ENCODE measurements at places on chromosomes 3 and 15.
A peak's percentile ranks its signal among the peaks of the same experiment; 100 is the strongest.

- DNase-seq, result no peak
Observed at GRCh38 chr3:157285966-157286365, 126.0 kb upstream of the CCNL1 start.

DNA sequence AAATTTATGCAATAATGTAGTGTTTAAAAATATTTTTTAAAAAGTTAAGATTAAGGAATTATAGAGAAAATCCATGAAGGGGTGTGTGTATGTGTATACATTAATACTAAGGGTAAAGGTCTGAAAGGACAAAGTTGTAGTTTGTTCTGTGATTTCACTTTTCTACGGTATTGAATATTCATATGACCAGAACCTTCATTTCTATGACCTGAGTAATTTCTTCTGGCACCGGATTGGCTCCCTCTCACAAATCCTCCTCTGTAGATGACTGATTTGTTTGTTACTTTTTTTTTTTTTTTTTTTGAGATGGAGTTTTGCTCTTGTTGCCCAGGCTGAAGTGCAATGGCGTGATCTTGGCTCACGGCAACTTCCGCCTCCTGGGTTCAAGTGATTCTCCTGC lies 20.9 kb downstream of the GMPS start:
- no peak for DNase-seq

DNA sequence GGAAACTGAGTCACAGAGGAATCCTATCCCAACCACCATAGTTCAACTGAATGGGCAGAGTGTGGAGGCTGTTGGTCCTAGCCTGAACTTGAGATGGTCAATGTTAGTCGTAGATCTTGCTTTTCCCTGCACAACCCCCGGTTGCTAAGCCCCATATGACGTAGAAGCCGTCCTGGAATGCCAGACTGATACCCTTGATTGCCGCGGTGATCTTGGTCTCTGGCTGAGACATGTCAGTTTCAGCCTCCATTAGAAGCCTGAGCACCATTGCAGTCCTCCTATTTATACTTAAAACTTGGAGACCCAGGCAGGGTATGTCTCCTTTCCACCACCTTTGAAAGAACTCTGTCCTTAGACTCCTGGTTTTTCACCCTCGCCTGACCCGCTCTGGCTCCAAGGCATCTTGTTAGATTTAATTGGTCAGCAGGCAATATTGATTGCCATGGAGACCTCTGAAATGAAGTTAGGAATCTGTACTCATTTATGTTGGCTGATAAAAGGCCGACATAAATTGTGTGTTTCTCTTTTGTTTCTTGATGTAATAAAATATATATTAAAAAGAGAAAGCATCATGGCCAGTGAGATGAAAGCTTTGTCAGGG lies 53.4 kb downstream of the RPLP1 start:
- no peak for DNase-seq

DNA sequence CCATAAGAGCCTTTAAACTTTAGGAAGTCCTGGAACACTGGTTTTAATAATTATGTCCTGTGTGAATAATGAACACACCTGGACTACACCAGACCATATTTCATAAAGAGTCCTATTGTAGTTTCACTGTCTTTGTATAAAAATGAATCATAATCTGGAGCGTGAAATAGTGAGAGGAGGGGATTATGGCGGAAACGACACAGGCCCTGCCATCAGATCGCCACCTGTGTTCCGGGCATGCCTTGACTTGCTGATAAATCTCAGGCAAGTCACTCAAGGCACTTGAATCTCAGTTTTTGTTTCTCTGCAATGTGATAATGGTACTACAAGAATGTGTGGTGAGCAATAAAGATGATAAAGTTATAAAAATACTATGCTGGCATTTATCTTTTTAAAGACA lies 995.5 kb downstream of the MCTP2 start:
- DNase-seq, result no peak

DNA sequence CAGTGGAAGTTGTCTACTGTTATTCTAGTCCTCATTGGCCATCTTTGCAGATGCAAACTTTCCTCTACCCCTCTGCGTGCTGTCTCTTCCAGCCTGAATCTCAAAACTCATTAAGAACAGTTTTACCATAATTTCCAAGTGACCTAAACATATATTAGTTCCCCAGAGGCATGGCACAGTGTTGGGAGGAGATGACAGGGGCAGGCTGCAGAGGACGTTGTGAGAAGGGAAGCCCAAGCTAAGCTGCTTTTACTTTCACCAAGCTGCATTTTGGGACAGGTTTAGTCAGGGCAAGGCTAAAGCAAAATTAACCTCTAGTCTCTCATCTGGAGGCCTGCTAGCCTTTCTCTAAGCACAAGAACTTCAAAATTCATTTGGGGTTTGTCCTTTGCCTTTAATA lies 318.6 kb upstream of the SATB1 start:
- DNase-seq, result no peak

GRCh38 chr3:159994182-159994581 lies 5.5 kb downstream of the IL12A start:
- DNase-seq, result no peak

GRCh38 chr3:145183261-145183660 lies 977.7 kb downstream of the PLOD2 start:
- no peak for DNase-seq

- DNase-seq, result no peak
Observed at GRCh38 chr3:29827756-29828155, 546.9 kb downstream of the RBMS3 start.

GRCh38 chr15:73345658-73346057 lies 23.1 kb downstream of the HCN4 start:
- no peak for DNase-seq

- DNase-seq, result no peak
Observed at GRCh38 chr15:93459396-93459795, 370.4 kb upstream of the RGMA start.

DNA sequence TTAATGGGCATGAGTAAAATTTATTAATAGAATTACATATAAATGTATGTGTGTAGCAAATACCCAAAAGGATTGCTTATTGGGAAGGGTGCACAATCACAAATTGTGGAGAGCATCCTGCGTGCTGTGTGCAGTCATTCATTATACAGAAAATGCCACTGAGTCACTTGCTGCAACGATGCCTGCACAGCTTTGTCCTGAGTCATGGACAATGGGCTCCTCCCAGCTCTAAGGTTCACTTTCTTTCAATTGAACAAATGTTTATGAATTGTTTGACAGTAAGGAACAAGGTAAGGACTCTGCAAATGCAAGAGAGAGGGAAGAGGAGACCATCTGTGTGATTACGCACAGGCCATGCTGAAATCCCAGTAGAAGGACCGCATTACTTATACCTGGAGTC lies 18.7 kb downstream of the CFAP161 start:
- DNase-seq, result no peak

DNA sequence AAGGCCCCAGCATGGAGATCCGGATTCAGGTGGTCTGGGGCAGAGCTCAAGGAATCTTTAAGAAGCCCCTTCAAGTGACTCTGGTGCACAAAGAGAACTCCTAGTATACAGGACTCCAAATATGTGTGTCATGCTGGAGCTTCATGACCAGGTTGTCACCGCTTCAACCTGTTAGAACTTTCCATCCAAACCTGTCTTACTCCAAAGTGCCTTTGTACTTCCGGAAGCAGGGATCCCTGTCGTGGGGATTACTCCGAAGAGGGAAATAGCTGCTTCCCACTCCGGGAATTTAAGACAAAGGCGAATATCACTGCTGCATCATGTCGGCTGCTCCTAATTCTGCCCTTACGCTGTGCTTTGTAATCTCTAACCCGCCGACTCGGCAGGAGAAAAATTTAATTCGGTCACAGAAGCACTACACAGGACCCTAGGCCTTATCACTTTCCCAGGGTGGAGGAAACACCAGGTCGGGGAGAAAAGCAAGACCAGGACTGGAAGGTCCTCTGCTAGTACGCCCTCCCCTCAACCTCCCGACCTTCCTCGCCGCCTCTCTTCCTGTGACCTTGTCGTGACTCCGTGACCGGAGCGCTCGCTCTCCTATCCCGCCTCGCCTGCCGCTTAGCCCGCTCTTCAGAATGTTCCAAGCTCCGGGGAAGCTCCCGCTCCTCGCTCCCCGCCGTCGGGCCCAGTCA lies 730 bp downstream of the HIGD1A start:
- peak; percentile 22 for DNase-seq

- DNase-seq, result no peak
Observed at GRCh38 chr3:127750226-127751031, 71.9 kb downstream of the MGLL start.

DNA sequence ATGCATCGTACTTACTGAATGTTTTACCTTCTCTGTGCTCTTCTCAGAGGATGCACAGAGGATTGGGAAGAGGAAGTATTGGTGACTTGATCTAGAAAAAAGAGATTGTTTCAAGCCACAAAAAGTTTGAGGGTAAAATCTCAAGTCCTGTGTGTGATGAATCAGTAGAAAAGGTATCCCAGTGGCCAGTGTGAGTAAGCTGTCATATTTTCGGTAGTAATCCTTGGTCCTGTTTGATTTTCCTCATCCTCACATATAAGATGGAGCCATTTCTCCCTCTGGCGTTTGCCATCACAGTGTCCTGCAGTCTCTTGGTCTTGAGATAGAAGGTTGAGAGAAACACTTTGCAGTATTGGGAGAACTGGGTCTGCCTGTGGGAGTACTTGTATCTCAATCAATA lies 166.8 kb downstream of the LPP start:
- no peak for DNase-seq

- DNase-seq, result no peak
Observed at GRCh38 chr15:90774731-90775514, 57.8 kb downstream of the BLM start.

DNA sequence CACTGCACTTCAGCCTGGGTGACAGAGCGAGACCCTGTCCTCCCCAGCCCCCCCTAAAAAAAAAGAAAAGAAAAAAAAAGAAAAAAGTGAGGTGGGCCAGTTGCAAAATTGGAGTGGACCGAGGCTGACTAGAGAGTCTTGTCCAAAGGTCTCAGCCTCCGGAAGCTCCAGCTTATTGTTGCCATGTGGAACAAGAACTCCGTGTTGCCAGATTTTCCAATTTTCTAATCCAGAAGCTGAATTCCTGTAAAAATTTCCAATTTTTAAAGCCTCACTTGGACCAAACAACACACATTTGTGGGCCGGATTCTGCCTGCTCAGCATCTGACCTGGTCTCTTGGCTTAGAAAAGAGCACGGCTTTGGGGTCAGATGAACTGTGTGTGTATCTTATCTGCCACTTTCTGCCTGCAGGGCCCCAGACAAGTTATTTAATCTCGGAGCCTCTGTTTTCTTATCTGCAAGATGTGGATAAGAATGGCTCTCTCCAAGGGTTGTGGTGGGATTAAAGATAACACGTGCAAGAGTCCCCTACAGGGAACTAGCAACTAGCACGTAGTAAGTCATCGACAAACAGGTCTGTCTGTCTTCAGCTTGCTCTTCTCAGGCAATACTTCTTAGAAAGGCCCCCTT lies 73.7 kb upstream of the TLE3 start:
- no peak for DNase-seq

GRCh38 chr3:159964166-159964973 lies 24.3 kb upstream of the IL12A start:
- DNase-seq, result no peak
